ENCODE measurements at places on chromosomes 3 and 15.

- no peak for DNase-seq
Observed at GRCh38 chr15:58518626-58519025, 86.8 kb downstream of the LIPC start.

DNA sequence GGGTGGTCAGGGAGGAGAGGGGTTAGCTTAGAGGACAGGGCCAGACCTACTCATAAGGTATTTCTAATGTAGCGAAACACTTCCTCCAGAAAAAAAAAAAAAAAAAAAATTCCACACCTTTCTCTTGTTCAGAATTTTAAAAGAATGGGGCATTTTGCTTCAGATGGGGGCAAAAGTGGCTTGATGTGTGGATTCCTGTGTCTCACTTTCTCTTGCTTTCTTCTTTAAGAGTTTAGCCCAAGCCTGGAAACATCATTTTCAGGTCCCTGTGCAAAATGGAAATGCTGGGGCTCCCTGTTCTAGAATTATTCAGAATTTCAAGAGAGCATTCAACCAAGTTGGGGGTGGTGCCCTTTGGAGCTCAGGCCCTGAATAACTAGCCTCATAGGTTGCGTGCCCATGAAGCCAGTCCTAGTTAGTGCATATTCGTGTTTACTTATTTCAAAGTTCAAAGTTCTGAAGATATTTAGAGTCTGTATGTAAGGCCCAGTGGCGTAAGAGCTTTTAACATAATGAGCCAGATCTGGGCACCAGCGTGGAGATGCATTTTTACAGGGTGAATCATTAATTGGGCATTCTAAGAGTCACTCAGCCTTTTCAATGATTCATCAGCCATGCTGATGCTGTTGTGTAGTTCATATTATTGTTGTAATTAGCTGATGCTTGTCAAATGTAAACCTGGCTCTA lies 104.5 kb downstream of the RPLP1 start:
- no peak for DNase-seq

- DNase-seq: no peak
Observed at GRCh38 chr15:66850078-66850991, 148.3 kb downstream of the SMAD6 start.

- DNase-seq: no peak
Observed at GRCh38 chr3:152104847-152105415, 163.8 kb upstream of the MBNL1 start.

DNA sequence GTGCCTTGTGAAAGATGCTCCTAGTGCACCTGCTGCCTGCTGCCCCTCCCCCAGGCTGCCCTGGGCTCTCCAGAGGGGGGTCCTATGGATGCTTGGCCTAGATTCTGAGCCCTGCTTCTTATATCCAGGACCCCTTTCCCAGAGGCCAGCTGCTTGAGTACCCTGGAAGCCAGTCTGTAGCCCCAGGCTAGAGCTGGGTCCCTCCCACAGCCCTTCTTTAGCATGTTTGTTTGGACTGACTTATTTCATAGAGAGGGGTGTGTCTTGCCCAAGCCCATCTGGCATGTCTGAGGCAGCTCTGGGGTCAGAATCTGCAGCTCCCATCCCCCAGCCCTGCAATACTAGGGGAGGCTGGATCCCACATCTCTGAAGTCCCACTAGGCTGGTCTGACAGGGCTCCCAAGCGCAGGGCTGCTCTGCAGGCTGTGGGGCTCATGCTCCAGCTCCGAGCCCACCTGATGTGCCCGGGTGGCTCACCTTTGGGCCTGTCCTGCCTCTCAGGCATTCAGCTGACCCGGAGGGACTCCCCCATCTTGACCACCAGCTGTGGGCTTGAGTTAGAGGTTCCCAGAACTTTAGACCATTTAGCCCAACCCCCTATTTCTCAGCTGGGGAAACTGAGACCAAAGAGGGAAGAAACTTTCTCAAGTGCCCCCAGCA lies 3.1 kb downstream of the CHRNB4 start:
- DNase-seq: no peak

DNA sequence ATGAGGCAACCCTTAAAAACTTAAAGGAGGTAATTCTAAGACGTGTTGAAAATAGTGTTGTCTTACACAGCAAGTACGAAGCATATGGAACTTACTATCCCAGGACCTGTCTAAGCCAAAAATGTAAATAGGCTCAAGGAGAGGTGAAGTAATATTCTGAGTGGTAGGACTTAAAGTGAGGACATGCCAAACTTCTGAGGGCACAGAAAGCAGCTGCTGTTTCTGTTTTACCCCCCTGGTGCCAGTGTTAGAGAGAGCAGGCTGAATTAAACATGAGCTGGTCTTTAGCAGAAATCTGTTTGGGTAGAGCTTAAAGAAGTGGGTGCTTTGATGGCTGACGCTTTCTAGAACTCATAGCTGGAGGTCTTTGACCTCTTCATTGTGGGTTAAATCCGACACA lies 149.7 kb upstream of the NPHP3 start:
- no peak for DNase-seq

DNA sequence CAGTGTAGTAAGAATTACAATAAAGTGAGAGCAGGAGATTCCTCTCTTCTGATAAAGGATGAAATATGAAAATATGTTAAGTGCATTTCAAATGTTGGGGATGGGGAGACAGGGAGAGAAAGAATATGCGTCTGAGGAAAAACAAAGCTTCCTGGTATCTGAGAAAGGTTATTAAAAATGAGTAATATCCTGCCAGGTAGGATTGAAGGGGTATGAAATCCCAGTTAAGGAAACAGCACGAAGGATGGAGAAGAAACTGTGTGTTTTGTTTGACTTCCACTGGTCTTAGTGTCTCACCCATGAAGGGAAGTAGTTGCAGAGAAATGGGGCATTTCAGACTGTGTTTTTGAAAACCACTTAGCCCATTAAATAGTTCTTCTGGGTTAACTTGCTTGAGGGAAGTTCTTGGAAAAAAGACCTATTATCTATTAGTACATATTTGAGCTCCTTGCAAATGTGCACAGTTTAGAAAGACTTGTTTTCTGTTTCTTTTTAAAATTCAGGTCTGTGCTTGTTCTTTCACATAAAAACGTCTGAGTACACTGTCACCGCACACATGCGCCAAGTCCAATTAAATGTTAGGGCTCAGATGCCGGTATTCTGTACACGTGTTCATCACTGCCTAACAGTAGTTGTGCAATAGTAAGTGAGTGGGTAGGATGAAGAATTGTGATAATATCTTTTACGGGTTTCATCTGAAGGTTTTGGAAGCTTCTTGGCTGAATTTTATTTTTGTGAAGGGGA lies 196.1 kb upstream of the P2RY1 start:
- DNase-seq: no peak

DNA sequence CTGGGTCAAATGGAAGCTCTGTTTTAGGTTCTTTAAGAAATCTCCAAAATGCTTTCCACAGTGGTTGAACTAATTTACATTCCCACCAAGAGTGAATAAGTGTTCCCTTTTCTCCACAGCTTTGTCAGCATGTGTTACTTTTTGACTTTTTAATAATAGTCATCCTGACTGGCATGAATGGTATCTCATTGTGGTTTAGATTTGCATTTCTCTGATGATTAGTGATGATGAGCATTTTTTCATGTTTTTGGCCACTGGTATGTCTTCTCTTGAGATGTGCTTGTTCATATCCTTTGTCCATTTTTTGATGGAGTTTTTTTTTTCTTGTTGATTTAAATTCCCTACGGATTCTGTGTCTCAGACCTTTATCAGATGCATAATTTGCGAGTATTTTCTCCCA lies 745.0 kb upstream of the BCHE start:
- no peak for DNase-seq

DNA sequence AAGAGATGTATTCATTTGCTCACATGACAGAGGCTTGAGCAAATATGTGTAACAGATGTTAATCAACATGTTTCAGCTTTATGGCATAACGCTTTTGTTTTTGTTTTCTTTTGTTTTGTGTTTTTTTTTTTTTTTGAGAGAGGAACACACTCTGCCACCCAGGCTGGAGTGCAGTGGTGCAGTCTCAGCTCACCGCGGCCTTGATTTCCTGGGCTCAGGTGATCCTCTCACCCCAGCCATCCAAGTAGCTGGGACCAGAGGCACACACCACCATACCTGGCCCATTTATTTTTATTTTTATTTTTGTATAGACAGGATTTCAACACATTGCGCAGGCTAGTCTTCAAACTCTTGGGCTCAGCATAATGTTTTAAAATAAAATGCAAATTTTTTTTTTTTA lies 1504.4 kb upstream of the CADM2 start:
- DNase-seq: no peak

GRCh38 chr3:108673988-108674661 lies 83.1 kb downstream of the RETNLB start:
- no peak for DNase-seq

DNA sequence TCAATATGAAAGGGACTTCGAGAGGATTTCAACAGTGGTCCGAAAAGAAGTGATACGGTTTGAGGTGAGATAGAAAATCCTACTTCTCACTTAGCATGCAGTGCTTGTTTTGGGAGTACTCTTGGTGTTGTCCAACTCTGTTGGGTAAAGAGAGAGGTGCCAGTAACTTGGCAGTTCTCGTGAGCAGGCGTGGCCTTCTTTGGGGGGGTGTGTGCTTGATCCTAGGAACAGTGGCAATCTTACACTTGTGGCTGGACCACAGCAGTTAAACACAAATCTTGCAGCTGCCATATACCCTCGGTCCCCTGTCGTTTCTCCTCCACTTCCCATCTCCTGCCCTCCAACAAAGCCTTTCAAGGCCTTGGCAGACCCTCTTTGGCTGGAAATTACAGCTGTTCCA lies 15.2 kb upstream of the SNX22 start:
- no peak for DNase-seq

- no peak for DNase-seq
Observed at GRCh38 chr3:184814214-184814613, 2.2 kb downstream of the VPS8 start.

DNA sequence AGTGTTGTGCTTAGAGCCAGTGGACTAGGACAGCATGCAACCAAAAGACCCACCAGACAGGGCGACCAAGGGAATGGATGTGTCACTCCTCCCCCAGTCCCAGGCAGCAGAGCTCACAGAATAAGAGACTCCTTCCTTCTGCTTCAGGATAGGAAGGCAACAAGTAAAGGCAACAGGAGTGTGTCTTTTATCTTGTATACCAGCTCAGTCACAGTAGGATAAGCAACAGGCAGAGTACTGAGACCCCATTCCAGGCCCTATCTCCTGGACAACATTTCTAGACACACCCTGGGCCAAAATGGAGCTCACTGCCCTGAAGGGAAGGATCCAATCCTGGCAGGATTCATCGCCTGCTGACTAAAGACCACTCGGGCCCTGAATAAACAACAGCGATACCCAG lies 25.0 kb downstream of the PDCD10 start:
- no peak for DNase-seq

- DNase-seq: no peak
Observed at GRCh38 chr3:152222327-152222726, 46.4 kb upstream of the MBNL1 start.

GRCh38 chr15:32651229-32651837 lies 9.8 kb downstream of the SCG5 start:
- no peak for DNase-seq

DNA sequence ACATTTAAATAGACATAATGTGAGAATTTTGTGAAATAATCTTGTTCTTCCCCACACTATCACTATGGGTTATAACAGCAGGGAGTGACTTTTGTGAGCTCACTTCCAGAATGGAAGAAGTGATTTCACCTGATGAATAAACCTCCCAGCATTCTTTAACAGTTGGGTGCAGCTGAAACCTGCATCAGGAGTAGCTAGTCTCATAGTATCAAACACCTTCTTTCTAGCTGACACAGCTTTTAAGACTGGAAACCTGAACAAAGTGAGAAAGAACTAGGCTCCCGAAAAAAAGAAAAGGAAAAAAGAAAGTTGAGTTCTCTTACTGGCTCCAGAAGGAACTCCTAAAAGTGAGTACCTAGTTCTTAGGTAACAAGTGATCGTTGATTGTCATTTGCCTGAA lies 61.1 kb upstream of the UNC13C start:
- DNase-seq: no peak

DNA sequence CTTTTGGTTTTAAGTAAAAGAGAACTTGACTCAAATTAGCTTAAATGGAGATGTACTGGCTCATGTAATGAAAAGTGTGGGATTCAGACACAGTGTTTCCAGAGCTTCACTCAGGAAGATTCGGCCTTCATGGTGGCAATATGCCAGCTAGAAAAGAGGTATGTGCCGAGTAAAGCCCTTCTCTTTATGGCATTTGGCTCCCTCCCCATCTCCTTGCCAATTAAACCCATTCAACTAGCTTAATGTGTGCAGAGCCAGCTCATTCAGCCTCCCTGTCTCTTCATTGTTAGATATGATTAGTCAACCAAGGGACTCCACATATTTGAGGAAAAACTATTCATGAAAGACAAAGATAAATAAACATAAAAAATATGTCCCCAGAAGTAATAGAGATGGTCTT lies 15.0 kb upstream of the TRANK1 start:
- DNase-seq: peak; percentile 24

GRCh38 chr15:94793207-94793606 lies 561.8 kb downstream of the MCTP2 start:
- no peak for DNase-seq

DNA sequence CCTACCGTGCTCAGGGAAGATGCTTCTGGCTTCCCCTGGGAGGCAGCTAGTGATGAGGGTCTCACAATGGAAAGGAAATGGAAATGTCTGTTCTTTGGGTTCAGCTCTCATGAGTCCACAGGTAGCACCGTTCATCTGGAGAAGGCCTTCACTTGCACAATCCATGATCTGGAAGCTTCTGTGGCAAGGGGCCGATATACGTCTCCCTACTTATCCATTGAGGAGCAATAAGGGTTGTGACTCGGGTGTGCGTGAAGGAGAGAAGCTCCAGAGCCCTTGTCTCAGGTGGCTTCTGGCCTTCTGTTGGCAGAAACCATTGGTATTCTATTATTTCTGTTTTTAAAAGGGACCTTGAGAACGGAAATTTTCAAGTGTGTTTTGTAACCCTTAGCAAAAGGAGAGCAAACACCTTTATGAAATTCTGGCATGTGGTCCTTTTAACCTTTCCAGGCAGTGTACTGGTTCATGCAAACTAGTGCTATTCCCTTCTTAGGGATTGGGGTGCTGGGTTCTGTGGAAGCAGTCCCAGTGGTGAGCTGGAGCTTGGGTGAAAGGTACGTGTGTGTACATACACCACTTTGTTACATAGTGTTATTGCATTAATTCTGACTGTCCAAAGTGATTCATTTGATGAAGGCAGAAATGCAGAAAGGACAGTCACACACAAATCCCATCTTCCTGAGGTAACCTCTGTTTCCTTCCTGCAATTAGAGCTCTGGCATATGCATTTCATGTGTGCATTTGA lies 32.5 kb downstream of the KLF13 start:
- DNase-seq: no peak

GRCh38 chr3:114727373-114727772 lies 419.7 kb downstream of the ZBTB20 start:
- no peak for DNase-seq

GRCh38 chr15:81311752-81312464 lies 12.0 kb downstream of the STARD5 start:
- DNase-seq: no peak

GRCh38 chr15:52217186-52217585 lies 26.0 kb upstream of the GNB5 start:
- DNase-seq: peak; percentile 30

- DNase-seq: no peak
Observed at GRCh38 chr15:34795267-34796081, at the start of gene ACTC1. Gene ACTC1, minus strand, starts transcription at chr15:34795549. Its CDS starts 741 bp downstream, at chr15:34794808.
